CD4-positive, alpha-beta T cell treated with Interleukin-4 for 1 hour (primary cell): ENCODE measurements at places on chromosomes 7 and 10.
A peak's percentile ranks its signal among the peaks of the same experiment; 100 is the strongest.

DNA sequence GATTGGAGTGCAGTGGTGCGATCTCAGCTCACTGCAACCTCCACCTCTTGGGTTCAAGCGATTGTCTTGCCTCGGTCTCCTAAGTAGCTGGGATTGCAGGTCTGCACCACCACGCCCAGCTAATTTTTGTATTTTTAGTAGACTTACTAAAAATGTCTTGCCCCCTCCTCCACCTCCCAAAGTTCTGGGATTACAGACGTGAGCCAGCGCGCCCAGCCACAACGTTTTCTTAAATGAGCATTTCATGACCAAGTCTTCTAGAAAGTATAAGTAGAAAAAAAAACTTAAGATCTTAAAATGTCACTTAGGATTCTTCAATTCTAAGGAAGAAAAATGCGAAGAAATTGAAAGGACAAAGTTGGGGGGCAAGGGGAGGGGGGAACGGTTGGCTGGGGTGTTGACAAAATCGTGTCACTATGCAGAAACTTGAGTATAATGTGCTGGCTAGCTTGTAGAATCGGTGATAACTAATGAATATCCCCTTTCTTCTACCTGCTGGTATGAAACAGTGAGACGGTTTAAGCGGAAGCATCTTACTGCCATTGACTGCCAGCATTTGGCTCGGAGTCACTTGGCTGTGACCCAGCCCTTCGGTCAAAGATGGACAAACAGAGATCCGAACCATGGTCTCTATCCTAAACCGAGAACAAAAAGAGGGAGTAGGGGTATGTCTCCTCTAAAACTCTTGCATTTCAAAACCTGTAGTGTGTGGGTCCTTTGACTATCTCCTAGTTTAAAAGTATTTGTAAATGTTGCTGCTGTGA, 12.7 kb downstream of the FBH1 start:
- DNase-seq = no peak

DNA sequence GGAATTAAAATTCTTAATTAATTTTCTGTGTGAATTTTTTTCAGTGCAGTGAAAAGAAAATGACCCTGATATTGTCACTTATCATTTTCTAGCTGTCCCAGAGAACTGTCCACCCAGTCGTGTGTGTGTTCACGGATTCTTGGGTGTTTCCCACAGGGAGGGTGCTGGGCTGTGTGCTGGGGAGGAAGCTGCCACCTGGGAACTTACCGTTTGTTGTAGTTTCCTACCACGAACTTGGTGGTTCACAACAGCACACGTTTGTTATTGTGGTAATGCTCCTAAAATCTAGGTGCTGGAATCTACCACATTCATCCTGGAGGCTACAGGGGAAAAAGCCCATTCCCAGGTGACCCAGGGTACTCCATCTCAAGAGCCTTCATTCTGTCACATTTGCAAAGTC, 276.1 kb downstream of the GLRX3 start:
- no peak for DNase-seq

DNA sequence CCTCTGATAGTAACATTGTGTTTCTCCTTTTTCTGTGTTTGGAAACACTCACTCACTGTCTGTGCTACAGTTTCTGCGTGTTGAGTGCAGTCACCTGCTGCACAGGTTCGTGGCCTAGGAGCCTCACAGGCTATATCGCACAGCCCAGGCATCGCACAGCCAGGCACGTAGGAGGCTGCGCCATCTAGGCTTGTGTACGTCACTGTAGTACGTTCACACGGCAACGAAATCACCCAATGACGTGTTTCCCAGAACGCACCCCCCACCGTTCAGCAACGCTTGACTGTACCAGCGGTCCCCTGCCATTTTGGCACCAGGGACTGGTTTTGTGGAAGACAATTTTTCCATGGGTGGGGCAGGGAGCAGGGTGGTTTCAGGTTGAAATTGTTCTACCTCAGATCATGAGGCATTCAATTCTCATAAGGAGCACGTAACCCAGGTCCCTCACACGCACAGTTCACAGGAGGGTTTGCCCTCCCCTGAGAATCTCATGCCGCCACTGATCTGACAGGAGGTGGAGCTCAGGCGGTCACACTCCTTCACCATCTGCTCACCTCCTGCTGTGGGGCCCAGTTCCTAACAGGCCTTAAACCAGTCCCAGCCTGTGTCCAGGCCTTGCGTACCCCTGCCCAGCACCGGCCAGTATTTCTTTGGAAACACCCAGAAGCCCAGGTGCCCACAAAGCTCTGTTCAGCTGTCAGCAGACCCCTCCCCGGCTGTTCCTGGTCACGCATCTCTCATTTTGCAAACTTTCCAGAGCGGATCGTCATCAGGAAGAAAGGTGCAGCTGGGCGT, 23.2 kb upstream of the PRKAR1B start:
- no peak for DNase-seq

- no peak for DNase-seq
Measured at GRCh38 chr10:49595713-49596492, 14.2 kb upstream of the SLC18A3 start.

- DNase-seq = no peak
Measured at GRCh38 chr10:102904346-102904745, 13.7 kb upstream of the CNNM2 start.

- DNase-seq = no peak
Measured at GRCh38 chr10:84540022-84540616, 211.7 kb downstream of the CCSER2 start.

- DNase-seq = peak; percentile 10
Measured at GRCh38 chr7:155000795-155001194, 2.1 kb downstream of the PAXIP1 start.

DNA sequence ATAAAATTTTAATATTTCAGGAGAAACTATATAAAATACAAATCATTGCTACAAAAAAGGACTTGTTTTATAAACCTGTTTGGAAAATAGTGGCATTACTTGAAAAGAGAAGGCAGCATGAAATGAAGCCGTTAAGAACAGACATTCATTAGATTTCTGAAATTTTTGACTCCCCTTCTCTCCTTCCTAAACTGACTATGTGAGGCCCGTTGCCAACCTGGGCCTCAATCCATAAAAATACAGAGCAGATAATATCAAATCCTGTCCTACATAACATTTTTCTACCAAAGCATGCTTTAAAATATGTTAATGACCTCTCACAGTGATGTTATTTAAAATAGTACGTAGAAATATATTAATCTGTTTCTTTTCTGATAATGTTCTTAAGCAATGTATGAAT, 34.5 kb upstream of the ING3 start:
- no peak for DNase-seq

- no peak for DNase-seq
Measured at GRCh38 chr10:86102451-86102850, 264.1 kb downstream of the GRID1 start.

- no peak for DNase-seq
Measured at GRCh38 chr10:116926426-116926825, 77.1 kb downstream of the ENO4 start.

DNA sequence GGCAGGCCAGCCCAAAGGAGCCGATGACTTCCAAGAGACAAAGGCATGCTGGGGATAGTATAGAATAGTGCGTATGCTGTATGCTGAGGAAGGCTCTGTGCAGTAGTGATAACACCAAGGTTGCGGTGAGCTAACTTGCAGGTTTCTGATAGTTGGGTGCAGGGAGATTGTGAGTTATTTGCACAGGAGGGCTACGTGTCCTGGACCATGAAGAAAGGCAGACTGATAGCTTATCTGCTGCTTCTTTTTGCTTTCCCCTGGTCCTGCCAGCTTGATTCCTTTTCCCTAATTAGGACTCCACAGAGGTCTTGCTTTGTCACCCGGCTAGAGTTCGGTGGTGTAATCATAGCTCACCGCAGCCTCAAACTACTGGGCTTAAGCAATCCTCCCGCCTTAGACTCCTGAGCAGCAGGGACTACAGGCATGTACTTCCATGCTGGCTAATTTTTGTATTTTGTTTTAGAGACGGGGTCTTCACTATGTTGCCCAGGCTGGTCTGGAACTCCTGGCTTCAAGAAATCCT, 43.9 kb upstream of the ARHGAP12 start:
- no peak for DNase-seq

DNA sequence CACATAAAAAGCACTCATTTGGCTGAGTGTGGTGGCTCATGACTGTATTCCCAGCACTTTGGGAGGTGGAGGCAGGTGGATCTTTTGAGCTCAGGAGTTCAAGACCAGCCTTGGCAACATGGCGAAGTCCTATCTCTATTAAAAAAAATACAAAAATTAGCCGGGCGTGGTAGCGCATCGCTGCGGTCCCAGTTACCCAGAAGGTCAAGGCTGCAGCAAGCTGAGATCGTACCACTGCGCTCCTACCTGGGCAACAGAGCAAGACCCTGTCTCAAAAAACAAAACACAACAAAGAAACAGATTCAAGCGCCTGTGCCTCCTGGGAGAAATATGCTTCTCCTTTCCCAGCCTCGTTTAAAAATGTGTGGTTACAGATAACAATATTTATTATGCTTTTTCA, 2.2 kb upstream of the ABCF2 start:
- no peak for DNase-seq

- no peak for DNase-seq
Measured at GRCh38 chr7:78026492-78026891, 227.9 kb downstream of the PHTF2 start.

- DNase-seq = peak; percentile 40
Measured at GRCh38 chr7:28096713-28097112, 83.9 kb downstream of the JAZF1 start.

- DNase-seq = no peak
Measured at GRCh38 chr10:78805176-78805575, 263.6 kb upstream of the ZMIZ1 start.

DNA sequence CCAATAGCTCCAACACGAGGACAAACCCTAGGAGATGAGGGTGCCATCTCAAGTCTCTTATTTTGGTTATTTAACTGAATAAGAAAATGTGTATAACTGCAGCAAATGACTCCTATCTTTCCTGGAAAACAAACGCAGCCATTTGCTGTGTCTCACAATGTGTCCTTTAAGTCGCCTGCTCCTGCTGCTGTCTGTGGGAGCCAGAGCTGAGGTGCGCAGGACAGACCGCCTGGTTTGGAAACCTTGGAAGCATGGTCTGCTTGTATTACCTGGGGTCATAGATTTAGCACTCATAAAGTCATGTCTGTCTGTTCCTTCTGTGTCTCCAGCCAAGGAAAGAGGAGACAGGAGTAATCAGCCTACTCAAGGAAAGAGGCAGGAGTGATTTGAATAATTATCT, 760.2 kb downstream of the GRID1 start:
- DNase-seq = no peak

- DNase-seq = no peak
Measured at GRCh38 chr10:122051609-122052385, 62.8 kb downstream of the TACC2 start.

GRCh38 chr10:131954356-131954965, 27.3 kb downstream of the BNIP3 start:
- no peak for DNase-seq

GRCh38 chr7:113087071-113087998, 708 bp upstream of the GPR85 start:
- no peak for DNase-seq

DNA sequence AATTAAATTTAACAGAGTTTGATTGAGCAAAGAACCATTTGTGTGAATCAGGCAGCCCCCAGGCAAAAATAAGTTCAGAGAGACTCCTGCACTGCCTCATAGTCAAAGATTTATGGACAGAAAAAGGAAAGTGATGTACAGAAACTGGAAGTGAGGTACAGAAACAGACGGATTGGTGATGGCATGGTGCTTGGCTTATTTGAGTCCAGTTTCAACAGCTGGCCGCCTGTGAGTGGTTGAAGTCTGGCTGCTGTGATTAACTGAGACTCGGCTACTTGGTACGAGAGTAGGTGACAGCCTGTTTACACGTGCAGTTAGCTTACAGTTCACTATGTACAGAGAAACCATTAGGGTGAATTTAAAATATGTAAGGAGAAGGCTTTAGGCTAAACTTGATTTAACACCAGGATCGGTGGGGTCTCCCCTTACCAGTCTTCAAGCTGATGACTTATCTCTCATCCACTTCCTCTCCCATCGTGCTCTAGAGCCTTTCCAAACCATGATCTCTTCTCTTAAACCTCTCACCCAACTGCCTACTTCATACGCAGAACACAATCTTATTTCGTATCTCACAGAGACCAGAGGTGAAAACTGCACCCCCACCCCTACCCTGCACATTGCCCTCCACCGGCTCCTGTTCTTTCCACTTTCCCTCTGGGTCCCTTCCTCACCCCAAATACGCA, 5.0 kb upstream of the MSMB start:
- DNase-seq = no peak

GRCh38 chr10:114647545-114648138, 10.4 kb downstream of the ABLIM1 start:
- DNase-seq = no peak

DNA sequence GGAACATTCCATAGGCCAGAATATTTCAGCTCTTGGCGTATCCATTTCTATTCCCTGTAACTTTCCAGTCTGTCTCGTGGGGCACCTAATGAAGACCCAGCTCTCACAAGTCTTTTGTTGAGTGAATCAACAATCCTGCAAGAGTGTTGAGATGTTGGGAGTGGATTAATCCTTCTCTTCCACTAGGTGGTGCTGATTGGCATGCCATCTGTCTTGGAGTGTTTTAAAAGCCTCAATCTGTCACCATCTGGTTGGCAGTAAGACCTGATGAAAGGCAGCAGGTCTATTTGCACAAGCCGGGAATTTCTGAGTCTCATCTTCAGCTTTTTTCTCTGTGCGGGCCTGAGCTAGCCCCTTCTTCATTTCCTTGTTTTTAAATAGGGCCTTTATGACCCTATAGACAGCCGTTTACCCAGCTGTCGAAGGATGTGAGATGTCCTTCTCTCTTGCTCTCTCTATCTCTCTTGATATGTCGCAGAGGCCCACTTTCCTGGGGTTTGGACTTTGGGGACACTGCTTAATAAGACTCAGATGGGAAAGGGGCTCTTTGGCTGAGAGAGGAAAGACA, 180.5 kb downstream of the ZNF365 start:
- DNase-seq = peak; percentile 35

- no peak for DNase-seq
Measured at GRCh38 chr7:157813741-157814661, 477.2 kb downstream of the DNAJB6 start.

- DNase-seq = no peak
Measured at GRCh38 chr7:134362587-134363483, 46.1 kb upstream of the SLC35B4 start.

- no peak for DNase-seq
Measured at GRCh38 chr7:1024331-1024841, 20.0 kb upstream of the GPR146 start.

DNA sequence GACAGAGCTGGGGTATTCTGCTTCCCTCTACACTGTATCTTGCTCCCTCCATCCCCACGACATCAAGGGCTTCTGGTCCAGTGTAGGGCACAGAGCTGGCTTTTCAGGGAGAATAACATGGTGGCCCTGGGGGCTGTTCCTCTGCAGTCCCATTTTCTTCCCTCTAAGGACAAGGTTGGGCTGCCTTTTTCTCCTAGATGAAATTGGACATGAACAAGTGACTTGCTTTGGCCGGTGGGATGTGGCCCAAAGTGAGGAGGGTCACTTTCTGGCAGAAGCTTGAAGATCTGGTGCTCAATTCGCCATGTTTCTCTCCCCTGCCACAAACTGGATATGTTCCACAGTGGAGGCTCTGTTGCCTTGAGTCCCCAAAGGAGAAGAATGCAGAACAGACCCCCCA, 235.7 kb downstream of the EMX2 start:
- no peak for DNase-seq

DNA sequence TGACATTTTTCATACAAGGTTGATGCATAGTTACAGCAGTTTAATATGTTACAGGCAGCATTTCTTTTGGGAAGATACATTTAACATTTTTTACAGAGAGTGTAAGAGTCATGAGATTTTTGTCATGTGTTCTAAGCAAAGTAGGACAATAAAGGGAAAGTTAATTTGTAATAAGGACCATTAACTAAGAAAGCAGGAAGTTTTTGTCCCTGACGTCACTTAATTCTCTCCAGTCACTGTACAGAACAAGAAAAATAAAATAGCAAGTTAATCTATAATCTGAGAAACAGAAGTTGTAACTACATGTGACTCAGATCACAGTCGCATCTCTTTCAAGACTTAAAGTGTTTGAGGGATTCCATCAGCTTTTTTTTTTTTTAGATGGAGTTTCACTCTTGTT, 49.5 kb upstream of the CAPZA2 start:
- no peak for DNase-seq
